Memory B cell (primary cell): ENCODE measurements at places on chromosomes 3 and 15.

DNA sequence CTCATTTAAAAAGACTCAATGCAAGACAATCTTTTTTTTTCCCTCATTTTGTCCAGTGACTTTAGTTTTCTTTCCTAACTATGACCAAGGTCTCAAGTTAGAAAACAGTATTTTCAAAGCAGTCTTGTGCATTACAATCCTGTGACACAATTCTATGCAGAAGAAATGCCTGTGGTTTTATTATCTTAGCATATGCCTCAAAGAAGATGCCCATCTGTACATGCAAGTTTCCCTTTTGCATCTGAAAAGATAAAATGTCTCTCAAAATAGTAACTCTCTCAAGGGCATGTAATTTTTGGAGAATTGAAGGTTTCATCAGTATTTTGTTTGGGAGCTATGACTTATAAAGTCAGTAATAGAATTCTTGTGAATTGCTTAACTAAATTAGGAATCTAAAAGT, 292.0 kb upstream of the SUCLG2 start:
- no peak for DNase-seq

GRCh38 chr3:73072634-73073033, 11.2 kb downstream of the EBLN2 start:
- no peak for DNase-seq

GRCh38 chr15:55528812-55529211, 20.8 kb upstream of the DNAAF4 start:
- DNase-seq: no peak

GRCh38 chr3:134348524-134348923, 25.7 kb downstream of the AMOTL2 start:
- no peak for DNase-seq

GRCh38 chr15:70420948-70421482, 323.3 kb upstream of the TLE3 start:
- DNase-seq: no peak

DNA sequence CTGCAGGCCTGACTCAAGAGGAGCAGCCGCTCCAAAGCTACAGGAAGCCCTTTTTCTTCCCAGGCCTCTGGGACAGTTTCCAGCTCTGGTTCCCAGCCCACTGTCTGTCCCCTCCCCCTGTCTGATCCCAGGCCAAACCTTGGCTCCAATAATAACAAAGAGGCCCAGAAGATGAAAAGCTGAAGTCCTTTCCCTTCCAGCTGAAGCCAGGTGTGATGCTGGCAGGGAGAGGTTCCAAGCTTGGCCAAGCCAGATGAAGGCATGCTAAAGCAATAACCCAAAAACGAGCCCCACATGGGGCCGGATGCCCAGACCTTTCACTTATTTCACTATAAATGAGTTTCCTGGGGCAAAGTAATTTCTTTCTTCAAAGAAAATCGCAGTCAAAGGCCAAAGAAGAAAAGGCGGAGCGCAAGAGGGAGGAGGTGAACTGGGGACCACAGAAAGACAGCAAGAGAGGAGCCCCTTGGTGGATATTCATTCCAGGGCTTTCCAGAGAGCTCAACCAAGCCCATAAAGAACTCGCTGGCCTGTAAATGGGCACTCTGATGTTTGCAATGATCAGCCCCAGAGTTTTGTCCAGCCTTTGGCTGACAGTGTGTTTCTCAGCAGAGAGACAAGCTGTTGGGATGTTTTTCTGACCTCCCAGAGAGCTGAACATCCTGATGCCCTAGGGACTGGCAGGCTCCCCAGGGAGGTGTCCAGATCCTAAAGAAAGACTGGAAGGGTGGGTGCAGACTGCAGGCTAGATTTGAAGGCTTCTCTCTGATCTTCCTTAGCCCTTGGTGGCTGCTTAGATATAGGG, 157.6 kb downstream of the UACA start:
- DNase-seq: no peak

- DNase-seq: no peak
Observed at GRCh38 chr15:62138124-62138523, 27.0 kb downstream of the C2CD4B start.

DNA sequence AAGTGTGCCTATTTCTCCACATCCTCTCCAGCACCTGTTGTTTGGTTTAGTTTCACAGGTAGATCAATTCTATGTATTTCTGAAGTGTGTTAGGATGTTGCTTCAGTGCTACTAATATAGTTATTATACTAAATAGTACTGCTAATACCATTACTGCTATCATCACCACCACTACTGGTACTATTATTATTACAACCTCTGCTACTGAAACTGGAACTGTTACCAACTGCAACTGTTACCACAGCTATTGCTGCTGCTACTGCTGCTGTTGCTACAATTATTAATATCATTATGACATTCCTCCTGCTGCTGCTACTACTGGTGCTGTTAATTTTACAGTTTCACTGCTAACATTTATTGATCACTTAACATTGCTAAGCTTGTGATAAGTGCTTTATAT, 8.3 kb upstream of the LMOD3 start:
- DNase-seq: no peak

GRCh38 chr3:83230376-83230775, 1468.9 kb upstream of the GBE1 start:
- DNase-seq: no peak

DNA sequence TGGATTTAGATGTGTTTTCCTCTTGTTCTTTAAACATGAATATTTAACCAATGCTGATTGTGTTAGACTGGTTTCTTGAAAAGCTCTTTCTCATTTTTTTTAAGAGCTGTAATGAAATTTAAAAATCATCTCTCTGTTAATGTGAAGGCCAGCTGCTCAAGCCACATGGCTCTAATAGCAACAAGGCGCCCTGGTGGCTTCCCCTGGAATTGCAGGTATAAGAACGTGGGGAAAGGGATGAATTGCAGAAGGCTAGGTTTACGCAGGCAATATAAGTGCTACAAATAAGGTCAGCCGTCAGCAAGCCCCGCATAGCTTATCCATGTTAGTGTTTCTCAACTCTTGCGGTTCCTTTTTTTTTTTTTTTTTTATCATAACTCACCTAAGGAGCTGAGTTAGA, 108.5 kb downstream of the SAMMSON start:
- no peak for DNase-seq

DNA sequence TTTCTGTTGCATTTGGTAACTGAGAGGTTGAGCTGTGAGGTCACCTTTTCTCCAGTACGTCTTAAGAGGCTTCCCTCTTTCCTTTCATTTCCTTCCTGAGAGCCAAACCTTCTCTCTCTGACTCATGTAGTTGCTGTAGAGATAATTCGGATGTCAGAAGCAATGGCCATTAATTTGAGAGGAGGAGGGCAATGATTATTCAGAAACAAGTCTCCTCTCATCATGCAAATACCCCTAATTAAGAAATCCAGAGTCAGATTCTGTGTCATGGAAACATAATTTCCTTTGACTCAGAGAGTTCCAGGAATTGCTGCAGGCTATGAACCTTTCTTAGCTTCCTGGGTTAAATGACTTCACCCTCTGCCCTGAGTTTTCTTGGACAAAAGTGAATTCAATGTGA, 59.0 kb upstream of the GSK3B start:
- no peak for DNase-seq
